ENCODE measurements at places on chromosomes 2 and 18.

DNA sequence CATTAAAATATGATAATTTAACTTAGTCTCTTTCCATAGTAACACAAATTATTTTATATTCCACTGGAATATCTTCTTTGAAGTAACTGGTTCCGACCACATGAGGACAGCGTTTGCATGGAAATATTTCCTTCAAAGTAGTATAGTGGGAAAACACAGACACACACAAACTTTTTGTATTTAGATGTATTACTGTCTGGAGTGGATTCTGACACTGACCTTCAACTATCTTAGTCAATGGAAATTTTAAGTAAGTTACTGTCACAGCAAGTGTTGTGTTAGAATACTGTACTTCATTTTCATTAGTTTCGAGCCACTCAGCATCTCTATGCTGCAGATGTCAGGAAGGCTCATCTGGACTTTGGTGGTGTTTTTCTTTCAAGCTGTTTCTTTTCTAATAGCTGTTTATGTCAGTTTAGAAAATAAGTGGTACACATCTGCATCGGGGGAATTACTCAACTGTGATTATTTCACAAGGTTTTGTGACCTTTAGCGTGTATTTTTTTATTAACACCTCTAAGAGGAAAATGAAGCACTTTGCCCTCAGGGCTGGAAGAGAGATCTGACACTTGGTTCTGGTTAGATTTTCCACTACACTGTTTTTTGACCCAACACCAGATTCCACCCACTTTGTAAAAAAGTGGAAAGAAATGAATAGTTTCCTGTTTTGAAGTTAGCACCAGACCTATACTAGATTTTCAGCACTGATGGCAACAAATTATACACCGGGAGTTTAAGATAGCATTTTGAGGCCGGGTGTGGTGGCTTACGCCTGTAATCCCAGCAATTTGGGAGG is 18.9 kb upstream of the THOC1 start:
- no peak for DNase-seq

- DNase-seq, result no peak
Observed at GRCh38 chr2:122166820-122167219, 411.4 kb downstream of the TSN start.

DNA sequence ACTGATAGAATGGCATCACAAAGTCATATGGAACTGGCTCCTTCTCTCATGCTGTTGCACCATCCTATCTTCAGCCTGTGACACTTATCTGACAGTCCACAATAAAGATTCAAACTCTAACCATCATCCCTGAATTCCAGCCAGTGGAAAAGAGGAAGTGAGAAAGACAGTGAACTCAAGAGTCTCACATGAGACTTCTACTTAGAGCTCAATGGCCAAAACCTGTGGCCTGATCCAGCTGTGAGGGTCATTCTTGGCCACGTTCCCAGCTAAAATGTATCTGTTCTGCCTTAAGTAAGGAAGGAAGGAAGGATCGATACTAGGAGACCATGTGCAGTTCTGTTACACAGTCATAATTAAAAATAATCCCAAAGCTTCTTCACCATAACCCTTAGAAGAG is 73.6 kb downstream of the RND3 start:
- no peak for DNase-seq

DNA sequence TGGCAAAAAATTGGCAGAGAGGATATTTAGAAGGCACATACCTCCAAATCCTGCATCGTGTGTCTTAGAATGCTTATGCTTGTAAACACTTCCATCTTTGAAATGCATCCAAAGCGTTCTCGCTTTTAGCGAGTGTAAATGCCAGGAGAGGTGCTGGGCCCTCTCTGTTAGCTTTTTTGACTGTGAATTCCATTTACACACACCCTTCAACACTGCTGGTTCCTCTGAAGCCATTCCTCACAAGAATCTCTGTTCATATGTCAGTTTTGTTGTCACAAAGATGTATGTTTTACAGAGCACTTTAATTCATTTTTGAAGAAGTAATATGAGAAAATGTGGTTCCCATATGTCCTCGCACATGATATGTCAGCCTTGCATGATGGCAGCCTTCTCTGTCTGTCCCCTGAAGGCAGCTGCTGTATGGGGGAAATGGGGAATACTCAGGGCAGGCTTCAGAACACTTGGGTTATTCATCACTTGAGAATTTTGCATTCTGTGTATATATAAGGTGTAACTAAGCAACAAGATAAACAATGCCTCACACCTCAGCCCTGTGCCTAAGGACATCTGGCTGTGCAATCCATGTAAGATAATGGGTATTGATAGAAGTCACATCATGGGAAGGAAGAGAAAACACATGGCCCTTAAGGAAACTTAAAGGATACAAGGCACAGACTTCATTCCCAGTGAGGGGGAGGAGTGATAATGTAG is 52.3 kb downstream of the RAB27B start:
- no peak for DNase-seq

DNA sequence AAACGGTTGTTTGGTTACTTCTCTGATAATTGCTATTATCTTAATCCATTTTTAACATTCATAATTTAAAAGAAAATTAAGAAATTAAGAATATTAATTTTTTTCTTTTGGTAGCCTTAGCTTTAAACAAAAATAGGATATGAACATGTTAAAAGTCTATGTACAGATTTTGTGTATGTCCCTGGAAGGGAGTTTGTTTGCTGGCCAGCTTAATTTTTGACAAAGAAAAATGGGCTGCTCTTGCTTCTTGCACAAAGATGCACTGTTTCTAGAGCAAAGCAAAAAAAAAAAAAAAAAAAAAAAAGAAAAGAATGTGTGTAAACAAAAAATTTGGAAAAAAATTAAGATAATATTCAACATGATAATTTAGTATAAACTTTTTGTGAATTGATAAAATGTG is 1.3 kb downstream of the RFTN2 start:
- DNase-seq, result no peak
